GM03348 (cell line): ENCODE measurements at places on chromosomes 7 and 10.

DNA sequence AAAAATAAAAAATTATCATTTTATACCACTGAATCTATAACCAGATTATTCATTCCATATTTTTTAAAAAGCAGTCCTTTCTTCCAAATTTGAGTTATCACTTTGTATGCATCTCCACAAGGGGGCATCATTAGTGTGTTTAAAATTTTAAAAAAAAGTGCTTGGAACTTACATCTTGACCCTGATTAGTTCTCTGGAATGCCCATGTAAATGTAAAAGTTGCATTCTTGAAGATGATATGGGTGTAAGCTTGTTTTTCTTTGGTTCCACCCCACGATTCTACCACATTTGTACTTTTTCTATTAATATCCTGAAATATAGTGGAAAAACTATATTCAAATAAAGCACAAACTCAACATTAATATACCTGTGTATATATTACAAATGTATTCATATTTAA lies 144.9 kb downstream of the ELAPOR2 start:
- DNase-seq = peak; percentile 24

DNA sequence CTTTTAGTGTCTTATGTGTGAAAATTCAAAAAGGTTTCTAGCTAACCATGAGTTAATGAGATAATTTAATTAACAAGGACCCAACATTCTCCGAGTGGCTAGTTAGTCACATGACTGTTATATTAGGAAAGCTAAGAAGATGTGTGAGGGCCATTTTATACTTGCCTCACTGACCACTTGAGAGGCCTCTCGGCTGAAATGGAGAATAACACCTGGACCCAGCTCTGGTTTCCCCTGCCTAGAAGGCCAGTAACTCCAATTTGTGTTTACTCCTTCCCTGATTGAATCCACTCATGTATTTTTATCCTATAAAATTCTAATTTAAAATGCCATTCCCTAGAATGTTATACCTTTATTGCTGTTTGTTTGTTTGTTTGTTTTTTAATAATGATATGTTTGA lies 1091.2 kb downstream of the KCNMA1 start:
- DNase-seq = no peak

DNA sequence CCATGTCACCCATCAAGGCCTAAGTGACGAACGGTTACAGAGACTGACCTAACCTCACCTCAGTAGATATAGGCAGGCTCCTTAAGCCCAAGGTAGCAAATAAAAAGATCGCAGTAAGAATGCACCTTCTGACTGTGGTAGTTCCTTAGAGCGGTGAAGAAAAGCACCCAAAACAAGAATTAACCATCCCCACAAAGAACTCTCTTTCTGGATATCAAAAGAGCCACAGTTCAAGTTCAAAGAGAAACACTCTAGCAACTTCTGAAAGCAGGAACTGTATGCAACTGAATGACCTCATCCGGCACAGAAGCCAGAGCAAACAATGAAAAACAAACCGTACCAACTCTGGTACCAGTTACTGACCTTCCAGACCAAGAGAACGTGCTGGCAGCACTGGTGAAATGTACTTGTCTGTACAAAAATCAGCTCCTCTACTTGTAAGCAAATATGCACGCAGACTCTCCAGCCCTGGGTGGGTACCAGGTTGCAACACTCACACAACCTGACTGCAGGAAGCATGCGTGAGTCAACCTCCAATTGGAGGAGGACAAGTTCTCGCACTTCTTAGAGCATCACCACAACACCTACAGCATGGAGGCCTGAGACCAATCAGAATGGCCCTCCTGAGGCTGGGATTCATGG lies 202.7 kb downstream of the FAM107B start:
- DNase-seq = no peak

GRCh38 chr7:147412782-147413556 lies 1177.6 kb upstream of the C7orf33 start:
- peak; percentile 75 for DNase-seq

- peak; percentile 11 for DNase-seq
Measured at GRCh38 chr7:124996778-124997177, 67.2 kb upstream of the POT1 start.

DNA sequence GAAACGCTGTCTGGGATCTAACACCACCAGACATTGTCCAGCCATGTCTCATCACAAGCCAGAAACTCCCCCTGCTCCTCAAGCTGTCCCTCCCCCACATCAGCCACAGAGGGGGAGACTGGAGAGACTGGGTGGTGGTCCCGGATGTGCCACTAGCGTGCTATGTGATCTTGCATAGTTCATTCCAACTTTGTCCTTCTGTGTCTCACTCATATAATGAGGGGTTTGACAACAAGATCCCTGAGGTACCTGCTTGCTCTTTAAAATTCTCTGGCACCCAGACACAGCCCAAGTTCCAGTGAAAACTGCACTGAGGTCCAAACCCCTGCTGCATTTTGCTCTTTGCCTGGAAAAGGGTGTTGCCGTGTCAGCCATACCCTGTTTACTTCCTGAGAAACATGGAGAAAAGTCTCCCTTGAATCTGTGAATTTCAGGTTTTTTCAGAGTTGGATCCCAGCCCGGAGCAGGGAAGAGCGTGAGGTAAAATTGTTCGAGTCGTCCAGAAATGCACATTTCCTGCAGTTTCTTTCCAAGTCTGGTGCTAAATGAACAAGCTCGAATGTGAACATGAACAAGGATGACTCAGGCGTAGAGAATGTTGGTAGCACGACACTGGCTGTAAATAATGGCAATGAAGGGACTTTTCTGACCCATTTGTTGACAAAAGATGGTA lies 156.6 kb downstream of the CCDC3 start:
- peak; percentile 74 for DNase-seq

- no peak for DNase-seq
Measured at GRCh38 chr7:101843293-101844271, 26.2 kb downstream of the CUX1 start.

- DNase-seq = no peak
Measured at GRCh38 chr10:77686650-77687417, 49.2 kb upstream of the KCNMA1 start.

DNA sequence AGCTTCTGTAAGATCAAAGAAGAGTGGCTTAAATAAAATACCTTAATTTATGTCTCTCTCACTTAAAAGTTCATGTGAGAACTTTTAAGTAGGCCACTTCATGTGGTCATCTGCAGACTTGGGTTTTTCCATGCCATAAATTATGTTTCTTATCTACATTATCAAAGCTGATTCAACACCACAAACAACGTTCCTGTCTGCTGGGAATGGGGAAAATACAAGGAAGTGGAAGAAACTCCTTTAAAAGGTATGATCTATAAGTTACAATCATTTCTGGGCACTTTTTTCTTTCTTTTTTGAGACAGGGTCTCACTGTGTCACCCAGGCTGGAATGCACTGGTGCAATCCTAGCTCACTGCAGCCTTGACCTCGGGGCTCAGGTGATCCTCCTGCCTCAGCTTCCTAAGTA lies 16.9 kb upstream of the OTUD1 start:
- DNase-seq = no peak

DNA sequence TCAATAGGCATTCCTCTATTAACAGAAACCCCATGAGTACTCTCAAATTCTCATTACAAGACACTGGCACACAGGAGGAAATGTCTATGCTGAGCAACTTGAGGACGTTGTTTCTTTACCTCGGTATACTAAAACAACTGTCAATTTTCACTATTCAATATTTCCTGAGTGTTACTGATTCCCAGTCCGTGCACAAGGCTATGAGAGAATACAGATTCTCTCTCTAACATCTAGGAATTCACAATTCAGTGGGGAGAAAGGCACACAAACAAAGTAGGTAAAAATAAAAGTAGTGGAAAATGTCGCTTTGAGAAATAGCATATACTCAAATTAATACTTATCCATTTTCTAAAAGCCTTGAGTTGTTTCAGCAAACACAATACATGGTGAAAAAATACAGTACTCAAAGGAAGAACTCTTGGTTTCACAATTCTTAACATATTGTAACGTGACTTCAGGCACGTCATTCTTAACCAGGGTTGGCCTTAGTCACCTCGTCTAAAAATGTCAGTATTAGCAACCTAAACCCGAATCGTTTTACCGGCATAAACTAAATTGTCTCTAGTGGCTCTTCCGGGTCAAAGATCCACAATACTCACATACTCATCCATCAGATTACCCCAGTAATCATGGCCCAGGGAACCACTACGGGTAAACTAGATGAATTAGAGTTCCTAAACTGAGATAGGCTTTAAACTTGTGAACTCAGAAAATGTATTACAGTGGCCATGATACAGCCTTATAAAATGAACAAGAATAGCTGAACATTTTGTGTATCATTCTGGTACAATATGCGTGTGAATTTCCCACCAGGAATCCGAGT lies 1.5 kb downstream of the IPMK start:
- peak; percentile 34 for DNase-seq

GRCh38 chr10:113524539-113525490 lies 28.0 kb upstream of the HABP2 start:
- DNase-seq = peak; percentile 70

DNA sequence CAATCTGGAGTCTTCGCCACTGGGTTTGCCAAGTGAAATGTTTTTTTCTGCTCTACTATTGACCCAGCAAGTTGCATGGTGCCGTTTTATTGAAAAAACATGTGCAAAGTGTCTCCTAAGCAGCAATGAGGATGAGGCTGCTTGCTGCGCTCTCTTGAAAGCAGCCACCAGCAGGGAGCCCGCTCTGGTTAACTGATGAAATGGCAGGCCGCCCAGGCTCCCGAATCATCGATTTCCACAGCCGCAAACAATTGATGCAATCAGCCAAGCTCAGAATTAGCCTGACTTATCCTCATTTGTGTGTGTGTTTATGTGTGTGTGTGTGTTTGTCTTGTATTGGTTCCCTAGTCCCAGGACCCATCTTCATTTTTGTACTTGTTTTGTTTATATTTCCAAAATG lies 22.2 kb upstream of the LYZL1 start:
- peak; percentile 37 for DNase-seq

DNA sequence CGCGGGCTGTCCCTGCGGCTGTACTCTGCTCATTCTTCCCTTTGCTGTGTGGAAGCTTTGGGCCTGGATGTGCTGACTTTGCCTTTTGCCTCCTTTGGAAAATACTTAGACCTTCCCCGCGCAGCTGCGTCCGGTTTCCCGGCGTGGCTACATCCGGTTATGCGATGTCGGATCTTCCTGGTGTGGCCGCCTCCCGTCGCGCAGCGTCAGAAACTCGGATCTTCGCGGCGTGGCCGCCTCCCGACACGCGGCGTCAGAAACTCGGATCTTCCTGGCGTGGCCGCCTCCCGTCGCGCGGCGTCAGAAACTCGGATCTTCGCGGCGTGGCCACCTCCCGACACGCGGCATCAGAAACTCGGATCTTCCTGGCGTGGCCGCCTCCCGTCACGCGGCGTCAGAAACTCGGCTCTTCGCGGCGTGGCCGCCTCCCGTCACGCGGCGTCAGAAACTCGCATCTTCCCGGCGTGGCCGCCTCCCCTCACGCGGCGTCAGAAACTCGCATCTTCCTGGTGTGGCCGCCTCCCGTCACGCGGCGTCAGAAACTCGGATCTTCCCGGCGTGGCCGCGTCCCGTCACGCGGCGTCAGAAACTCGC lies 50.2 kb upstream of the SUN1 start:
- DNase-seq = no peak

DNA sequence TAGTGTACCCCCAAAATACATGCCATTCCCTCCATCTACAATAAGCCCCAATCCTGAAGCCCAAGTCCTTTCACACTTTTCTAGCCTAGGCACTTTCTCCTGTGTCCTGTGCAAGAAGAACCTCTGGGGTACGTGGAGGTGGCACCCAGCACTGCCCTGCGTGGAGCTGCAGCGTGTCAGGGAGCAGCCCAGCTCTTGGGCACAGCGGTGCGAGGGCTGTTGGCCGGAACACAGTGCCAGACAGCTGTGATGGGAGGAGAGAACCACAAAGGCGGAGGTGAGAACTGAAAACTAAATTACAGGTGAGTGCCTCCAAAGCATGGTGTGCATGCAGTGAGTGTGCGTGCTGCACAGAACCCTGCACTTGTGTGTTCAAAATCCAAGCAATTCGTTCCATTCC lies 621.3 kb upstream of the ADARB2 start:
- no peak for DNase-seq

DNA sequence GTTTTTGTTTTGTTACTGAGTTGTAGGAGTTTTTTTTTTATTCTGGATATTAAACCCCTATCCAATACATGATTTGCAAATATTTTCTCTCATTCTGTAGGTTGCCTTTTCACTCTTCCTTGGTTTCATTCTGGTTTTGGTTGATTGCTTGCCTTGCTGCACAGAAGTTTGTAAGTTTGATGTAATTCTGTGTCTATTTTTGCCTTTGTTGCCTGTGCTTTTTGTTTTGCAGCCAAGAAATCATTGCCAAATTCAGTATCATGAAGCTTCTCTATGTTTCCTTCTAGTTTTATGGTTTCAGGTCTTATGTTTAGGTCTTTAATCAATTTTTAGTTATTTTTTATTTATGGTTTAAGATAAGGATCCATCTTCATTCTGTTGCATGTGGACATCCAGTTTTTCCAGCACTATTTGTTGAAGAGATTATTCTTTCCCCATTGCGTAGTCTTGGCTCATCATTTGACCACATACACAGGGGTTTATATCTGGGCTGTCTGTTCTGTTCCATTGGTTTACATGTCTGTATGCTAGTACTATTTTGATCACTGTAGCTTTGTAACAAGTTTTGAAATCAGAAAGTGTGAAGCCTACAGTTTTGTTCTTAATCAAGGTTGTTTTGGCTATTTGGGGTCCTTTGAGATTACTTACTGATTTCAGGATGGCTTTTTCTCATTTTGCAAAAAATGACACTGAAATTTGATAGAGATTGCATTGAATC lies 26.4 kb downstream of the BMPR1A start:
- no peak for DNase-seq

GRCh38 chr10:74293686-74294371 lies 142.8 kb downstream of the ADK start:
- DNase-seq = peak; percentile 65

GRCh38 chr7:155287284-155287935 lies 10.3 kb upstream of the INSIG1 start:
- DNase-seq = no peak

- DNase-seq = no peak
Measured at GRCh38 chr10:77647543-77648293, 10.1 kb upstream of the KCNMA1 start.

DNA sequence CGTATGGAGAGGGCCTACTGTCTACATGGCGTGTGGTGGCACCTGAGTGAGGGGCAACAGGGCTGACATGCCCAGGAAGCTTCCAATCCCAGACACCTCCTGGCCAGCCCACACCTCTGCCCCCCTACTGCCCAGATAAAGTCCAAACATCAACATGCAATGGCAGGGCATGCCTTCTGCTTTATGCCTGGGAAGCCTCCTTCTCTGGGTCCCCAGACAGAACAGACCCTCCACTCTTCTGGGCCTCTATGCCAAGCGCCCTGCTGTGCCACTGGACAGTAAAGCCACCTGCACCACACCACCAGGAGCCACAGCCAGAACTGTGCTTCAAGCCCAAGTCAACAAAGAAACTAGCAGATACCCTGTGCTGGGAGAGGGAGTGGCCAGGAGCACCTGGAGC lies 12.5 kb downstream of the TMEM72 start:
- DNase-seq = no peak
